ENCODE measurements at places on chromosomes 4 and X.
A peak's percentile ranks its signal among the peaks of the same experiment; 100 is the strongest.

GRCh38 chr4:164799410-164799809 lies 45.5 kb downstream of the SMIM31 start:
- DNase-seq, result no peak

- no peak for DNase-seq
These were observed 249.4 kb downstream of the DHX15 start for GRCh38 chr4:24334906-24335305.

GRCh38 chr4:119537586-119537985 lies 91.0 kb downstream of the PDE5A start:
- no peak for DNase-seq

- DNase-seq, result no peak
These were observed 27.4 kb downstream of the RNF212 start for GRCh38 chr4:1086011-1086410.

DNA sequence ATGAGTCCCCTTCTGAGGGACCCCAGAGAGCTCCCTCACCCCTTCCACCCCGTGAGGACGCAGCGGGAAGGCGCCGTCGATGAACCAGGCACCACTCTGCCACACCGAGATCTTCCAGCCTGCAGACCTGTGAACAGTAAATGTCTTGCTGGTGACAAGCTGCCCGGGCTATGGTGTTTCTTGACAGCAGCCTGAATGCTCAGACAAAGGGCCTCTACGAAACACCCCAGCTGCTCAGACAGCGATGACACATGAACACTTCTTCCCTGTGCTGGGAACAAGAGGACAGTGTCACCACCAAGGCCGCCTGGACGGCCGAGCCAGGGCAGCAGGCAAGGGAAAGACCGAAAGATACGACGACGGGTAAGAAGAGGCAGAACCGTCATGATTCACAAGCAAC lies 30.6 kb upstream of the GTPBP6 start:
- no peak for DNase-seq

DNA sequence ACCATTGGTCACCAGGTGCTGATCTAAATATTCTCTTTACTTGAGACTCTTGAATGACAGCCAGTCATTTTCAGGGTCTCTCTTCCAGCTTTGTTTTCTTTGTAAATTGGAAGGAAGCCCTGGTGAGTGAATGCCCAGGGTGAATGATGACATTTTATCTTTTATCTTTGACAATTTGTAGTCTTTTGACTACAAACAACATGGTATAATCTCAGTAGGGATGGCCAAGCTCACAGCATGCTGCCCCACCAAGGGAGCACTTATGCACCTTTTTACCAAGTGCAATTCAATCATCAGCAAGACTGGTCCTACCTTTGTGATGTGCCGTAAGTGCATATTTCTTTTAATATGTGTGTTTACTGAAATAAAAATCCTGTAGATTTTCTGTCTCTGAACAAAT lies 5.7 kb downstream of the AFM start:
- no peak for DNase-seq

DNA sequence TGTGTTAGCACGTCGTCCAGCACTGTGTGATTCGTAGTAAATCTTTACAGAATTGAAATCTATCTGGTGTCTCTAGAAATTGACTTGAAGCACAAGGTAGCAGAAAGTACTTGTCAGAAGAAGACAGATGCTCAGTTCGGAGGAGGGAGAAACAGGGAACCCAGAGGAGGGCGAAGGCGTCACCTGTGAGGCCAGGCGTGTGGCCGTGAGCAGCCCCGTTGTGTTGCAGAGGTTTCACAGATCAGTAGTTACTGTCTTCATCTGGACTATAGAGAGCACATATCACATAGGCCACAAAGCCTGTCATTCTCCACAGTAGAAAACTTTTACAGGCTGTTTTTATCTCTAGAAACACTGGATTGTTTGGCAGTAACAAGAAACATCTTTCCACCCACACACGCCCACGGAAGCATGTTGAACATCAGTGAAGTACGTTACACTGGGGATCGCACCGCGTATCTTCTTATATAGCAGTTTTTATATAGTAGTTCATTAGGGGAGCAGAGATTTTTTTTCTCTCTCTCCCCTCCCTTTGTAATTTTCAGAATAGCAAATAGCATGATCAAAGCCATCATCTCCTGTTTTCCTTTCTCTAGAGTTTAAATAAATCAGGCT lies 48.1 kb upstream of the TLR3 start:
- no peak for DNase-seq

DNA sequence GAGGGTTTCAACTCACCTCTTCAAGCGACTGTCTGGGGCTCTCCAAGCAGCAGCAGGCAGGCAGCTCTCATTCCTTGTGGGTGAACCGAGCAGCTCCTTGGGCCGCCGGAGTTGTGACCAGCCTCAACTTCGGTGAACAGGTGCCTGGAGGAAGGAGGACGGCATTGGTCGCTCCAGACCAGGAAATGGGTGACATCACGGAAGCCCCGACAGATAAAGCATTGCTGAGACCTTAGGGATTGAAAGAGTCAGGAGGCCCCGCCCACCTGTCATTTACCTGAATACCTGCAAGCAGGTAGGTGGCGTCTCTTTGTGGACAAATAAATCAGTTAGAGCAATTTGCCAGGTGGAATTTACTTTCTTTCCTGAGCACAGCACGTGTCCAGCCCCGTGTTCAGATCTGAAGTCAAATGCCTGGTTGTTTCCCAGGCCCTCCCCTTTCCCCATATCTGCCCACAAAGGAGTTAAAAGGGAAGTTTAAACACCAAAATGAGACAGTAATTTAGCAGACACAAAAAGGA lies at the start of gene LNX1:
LNX1 (minus strand) TSS at position 115 of the 521 bp plus-strand sequence. CDS start 17,484 bp downstream, outside the sequence.
- DNase-seq, result no peak

- no peak for DNase-seq
These were observed 916 bp upstream of the POU4F2 start for GRCh38 chr4:146637621-146638332.

- no peak for DNase-seq
These were observed 265.1 kb upstream of the FAM241A start for GRCh38 chr4:111880116-111880515.

- DNase-seq, result no peak
These were observed 488.3 kb downstream of the MAGEE1 start for GRCh38 chrX:76915836-76916235.

DNA sequence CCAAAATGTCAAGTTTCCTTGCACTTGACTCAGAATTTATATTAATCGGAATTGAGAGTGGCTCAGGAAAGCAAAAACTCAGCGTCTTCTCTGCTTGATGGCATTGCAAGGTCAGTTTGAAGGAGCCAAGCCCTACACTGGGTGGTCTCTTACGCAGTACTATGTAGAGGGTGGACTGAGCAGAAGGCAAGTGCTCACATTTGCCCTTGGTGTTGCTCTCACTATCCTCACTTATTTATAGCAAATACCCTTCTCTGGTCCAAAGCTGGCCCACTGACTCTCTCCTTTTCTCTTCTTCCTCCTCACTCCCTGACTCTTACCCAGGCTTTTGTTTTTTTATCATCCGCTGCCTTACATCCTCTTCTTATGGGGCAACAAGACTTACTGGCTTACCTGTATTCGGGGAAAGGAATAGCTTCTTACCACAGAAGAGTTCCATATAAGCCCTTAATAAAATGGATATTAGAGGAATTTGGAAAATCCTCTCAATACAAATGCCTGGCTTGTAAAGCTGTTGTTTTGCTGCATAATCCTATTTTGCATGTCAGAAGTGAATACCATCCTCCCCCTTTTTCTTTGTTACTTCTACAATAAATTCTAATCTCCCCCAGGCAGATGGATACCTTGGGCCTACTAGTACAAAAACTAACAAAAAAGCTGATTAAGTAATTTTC lies 24.8 kb upstream of the GATB start:
- no peak for DNase-seq

DNA sequence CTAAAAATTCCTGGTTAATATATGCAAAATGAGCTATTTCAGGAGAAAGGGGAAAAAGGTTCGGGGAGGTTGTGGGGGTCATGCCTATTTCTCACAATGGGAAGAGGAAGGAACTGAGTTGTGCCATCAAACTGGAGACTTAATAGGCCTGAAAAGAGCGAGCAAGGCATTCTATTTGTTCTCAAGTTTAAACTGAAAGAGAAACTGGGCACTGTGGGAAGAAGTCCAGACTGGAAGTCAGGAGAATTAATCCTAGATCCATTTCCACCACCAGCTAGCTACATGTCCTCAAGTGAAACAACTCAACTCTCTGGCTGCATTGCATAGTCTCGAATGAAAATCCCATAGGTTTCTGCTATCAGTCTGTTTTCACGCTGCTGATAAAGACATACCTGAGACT lies 50.6 kb downstream of the PPARGC1A start:
- no peak for DNase-seq

GRCh38 chrX:37640142-37640541 lies 45.4 kb upstream of the XK start:
- no peak for DNase-seq

DNA sequence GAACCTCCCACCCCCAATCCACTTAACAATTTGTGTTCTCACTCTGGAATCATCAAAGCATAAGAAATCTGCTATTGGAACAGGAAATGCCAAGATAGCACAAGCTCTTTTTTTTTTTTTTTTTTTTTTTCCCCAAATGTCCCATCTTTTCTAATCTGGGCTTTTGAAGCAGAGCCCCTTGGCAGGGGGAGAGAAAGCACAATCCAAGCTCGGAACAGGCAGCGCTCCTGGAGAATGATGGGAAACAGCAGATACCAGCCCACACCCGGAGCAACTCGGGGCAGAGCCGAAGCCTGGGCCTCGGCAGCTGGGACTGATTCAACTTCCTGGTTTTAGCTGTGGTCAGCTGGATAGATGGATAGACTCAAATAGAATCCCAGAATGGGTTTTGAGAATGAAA lies 235.1 kb downstream of the QDPR start:
- DNase-seq, result no peak

- no peak for DNase-seq
These were observed 189.4 kb downstream of the RAPGEF2 start for GRCh38 chr4:159292137-159292896.

DNA sequence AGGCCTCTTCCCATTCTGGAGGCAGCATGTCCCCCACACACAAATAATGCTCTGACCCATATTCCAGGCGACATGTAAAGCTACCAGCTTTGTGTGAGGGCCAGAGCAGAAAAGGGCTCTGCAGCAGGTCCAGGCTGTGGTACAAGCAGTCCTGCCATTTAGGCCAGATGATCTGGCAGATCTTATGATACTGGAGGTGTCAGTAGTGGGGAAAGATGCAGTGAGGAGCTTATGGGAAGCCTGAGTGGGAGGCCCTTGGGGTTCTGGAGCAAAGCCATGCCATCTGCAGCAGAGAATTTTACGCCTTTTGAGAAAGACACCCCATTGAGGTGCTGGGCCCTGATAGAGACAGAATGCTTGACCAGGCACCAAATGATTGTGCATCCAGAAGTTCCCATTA lies 7.7 kb downstream of the SYN1 start:
- DNase-seq, result no peak

GRCh38 chrX:50941638-50942037 lies 31.1 kb downstream of the BMP15 start:
- DNase-seq, result peak; percentile 21

- no peak for DNase-seq
These were observed 15.0 kb downstream of the RBMX start for GRCh38 chrX:136865270-136866158.

- peak; percentile 36 for DNase-seq
These were observed 21.4 kb upstream of the NOX1 start for GRCh38 chrX:100895365-100896075.

DNA sequence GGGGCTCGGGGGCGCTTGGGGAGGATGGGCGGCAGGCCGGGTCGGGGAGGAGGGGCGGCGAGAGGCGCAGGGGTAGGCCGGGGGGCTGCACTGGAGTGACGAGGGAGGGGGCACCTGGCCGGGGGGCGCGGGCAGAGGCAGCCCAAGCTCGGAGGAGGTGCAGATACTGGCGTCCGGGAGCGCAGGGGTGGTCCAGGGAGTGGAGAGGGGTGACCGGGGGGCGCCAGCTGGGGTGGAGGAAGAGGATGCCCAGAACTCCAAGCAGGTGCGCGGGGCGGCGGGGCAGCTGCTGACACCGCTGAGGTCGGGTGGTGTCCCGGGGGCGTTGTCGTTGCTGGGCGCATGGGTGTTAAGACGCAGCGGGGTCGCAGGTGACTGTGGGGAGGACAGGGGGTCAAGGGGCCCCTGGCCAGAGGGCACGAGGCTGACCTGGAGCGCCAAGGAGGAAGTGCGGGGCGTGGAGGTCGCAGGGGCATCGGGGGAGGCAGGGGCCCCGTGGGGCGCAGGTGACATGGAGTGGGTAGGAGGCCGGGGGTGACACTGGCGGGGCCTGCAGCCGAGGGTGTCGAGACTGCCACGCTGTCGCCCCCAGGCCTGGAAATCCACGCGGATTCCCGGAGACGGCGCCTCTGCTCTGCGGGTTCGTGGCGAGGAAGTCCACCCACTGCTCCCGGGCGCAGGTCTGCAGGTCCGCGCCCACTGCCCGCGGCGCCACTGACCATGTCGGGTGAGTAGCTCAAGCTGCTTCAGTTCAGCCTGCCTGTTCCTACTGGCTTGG lies 928 bp downstream of the GYG2 start:
- DNase-seq, result no peak

- DNase-seq, result no peak
These were observed 33.2 kb downstream of the TRIML2 start for GRCh38 chr4:188076169-188076568.

GRCh38 chr4:8301851-8302730 lies 32.5 kb downstream of the HTRA3 start:
- DNase-seq, result no peak

DNA sequence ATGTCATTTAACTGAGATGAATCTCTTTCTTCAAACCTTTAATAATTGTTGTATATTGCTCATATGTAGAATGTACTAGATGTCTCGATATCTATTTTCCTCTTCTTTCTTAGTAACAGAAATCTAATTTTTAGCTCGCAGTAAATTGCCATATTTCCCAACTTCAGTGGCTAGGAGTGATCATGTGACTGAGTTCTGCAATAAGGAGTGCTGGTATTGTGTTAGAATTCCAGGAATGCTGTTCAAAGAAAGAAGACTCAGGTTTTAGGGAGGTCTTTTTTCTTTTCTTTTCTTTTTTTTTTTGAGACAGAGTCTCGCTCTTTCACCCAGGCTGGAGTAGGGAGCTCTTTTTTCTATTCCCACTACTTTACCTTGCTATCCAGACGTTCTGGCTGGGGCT lies 81.7 kb downstream of the SLC10A7 start:
- no peak for DNase-seq

DNA sequence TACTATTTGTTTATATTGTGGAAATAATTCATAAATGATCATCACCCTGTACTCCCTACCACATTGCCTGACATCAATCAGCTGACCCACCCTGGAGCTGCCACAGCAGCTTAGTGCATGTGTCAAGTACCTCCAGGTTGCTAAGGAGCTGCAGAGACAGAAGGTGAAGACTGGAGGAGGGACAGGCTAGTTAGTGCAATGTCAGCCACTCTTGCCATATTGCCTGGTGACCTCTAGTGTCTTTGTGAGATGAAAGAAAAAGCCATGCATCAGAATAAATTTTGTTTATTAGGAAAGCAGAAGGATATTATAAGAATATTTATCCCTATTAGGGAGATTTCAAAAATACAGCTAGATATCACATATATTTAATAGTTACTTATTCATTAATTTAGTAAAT lies 243.9 kb upstream of the FAT4 start:
- no peak for DNase-seq

DNA sequence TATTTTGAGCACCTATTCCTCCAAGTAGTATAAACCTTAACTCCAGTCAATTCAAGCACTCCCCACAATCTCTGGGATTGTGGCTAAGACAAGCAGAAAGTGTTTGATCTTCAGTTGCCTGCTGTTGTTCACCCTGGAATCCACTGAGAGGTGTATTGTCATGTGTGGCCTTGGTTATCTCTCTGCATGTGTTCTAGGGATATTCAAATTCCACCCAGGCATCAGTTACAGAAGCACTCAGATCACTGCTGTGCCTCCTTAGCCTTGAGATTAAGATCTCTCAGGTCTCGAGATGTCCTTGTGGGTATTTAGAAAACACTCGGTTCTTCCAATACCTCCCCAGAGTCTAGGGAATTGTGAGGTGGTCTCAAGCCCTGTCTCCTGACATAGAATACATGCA lies 213.3 kb downstream of the SMARCA1 start:
- DNase-seq, result no peak
